Neural progenitor cell (in vitro differentiated cells): ENCODE measurements at places on chromosomes 3 and 15.

DNA sequence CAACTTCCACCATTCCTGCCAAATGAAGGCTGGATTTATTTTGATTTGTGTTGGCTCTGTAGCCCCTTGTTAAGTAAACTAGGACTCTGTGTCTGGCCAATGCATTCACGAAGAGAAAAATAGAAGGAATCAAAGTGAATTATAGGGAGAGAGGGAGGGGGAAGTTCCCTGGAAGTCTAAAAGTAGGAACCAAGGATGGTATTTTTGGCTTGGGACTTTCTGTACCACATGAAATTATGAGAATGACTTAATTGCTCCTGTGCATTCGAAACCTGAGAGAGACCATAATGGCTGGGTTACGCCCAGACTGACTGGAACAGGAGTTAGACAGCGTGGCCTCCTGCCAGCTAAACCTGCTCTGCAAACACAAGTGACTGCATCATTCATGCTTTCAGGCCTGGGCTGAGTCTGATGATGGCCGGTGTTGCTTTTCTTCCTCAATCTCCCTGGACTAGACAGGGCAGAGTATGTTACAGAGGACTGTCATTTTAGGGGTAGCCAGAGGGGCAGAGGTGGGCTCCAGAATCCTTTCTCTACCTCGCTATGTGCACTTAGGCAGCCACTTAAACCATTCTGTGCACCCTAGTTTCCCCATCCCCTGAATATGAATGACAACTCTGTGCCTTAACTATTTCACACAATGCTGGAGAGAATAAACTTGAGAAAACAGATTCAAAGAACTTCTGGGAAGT, 58.9 kb downstream of the MYO1E start:
- DNase-seq, result no peak

- no peak for DNase-seq
Measured at GRCh38 chr15:40952301-40952900, 870 bp upstream of the CHAC1 start.

DNA sequence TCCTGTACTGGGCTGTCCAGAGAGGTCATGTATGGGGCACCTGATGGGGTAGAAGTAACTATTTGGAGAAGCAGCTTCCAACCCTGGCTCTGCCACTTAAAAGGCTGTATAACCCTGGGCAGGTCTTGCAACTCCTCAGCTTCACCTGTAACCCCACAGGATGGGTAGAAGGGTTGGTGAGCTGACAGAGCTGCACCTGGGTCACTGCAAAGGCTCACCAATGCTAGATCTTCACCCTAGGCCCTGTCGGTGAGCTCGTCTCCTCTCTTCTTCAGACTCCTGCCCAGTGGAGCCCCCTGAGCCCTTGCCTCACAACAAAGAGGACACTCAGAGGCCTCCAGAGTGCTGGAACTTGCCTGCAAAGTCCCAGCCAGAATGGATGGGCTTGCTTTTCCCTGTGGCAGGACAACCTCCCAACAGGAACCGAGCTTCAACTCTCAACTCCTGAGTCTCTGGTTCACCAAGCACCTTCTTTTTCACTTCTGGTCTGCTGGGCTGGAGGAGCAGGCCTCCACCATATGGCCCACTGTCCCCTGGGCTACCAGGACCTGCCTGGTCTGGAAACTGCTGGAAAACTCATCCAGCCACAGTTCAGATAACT, 45.9 kb downstream of the XXYLT1 start:
- no peak for DNase-seq

DNA sequence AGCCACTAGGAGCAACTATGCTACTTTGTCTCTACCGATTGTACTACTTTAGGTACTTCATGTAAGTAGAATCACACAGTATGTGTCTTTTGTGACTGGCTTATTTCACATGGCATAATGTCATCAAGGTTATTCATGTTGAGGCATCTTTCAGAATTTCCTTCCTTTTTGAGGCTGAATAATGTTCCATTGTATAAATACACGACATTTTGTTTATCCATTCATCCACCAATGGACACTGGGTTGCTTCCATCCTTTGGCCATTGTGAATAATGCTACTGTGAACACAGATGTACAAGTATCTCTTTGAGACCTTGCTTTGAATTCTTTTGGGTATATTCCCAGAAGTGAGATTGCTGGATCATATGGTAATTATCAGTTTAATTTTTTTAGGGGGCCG, 29.2 kb downstream of the MYO5A start:
- DNase-seq, result no peak

DNA sequence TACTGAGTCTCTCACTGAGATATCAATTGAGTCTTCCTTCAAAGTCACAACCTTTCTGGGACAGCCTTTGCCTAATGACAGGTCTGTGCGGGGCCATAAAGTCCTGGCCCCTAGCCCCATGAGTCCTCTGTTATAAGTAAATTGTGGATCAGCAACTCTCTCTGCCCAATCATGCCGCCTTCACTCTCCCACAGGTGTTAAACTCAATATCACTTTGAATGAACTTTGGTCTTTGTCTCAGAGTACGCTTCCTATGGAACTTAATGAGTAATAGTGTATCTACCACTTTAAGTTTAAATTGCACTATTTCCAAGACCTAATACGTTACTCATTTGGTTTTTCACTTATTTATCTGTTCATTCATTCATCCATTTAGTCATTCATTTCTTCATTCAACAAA, 826.4 kb downstream of the TUSC7 start:
- no peak for DNase-seq

DNA sequence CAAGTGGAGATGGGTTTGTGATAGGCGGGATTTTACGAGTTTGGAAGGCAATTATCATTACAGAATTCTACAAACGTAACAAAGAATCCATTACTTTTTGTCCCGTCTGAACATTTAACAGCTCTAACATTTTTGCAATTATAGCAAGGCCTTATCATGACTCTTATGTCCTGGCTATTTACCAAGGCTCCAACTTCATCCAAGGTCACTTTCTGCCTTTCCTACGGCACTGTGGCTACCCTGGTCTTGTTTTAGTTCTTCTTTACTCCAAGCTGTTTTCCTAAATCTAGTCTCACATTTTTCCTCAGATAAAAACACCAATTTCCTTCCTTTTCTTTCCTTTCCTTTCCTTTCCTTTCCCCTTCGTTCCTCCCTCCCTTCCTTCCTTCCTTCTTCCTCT, 33.5 kb upstream of the GRM7 start:
- no peak for DNase-seq

DNA sequence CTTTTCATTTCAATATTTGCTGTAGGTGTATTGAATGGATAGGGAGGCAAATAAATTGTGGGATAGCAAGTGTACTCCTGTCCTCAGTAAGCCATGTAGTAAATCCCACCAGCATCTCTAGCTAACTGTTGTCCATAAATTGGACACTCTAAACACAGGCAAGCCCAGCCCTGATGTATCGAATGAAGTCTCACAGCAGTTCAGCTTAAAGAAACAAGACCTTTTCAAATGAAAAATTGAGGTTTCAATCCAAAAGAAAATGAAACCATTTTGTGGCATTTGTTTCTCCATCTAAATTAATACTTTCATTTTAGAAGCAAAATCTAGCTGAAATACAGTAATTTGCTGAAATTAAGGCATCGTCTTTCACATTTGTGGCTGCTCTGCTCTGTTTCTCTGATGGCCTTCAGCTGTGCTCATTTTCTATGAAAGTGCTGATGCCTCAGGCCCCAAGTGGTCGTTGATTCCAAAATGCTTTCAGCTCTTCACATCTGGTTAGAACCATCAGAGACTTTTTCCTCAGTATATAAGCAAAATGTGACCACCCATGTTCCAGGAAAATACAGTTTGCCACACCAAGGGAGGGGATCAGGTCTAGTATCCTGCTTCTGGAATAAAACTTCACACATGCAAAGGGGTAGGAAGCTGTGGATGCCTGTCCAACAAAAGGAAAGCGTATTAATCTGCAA, 245.0 kb downstream of the ZMAT3 start:
- DNase-seq, result no peak

GRCh38 chr15:48358229-48359152, 27.3 kb downstream of the DUT start:
- peak; percentile 32 for DNase-seq

- DNase-seq, result peak; percentile 66
Measured at GRCh38 chr3:18134386-18135059, 290.6 kb downstream of the SATB1 start.

- no peak for DNase-seq
Measured at GRCh38 chr3:191328383-191328961, 722 bp upstream of the CCDC50 start.

- no peak for DNase-seq
Measured at GRCh38 chr15:31834654-31835053, 195.7 kb upstream of the CHRNA7 start.

DNA sequence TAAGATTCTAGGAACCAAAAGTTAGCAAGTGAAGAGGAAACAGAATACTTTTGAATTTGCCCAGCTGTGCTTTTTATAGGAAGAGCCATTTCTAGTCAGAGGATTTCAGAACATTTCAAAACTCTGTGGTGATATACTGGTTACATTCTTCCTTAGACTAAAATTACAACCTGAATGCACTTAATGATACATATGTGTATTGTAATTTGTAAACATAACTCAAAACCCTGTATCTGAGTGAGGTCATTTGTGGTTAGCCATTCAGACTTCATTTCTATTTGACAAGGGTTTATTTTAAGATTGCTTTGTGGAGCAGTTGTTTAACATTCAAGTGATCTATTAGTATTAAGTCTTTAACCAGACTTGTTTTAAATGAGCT, 59.4 kb upstream of the TRIM71 start:
- DNase-seq, result no peak

GRCh38 chr15:78859971-78860719, 12.5 kb upstream of the MORF4L1 start:
- DNase-seq, result peak; percentile 88

GRCh38 chr3:15401936-15402335, 25.4 kb downstream of the METTL6 start:
- no peak for DNase-seq

- DNase-seq, result no peak
Measured at GRCh38 chr3:127419641-127420553, 132.1 kb upstream of the PRR20G start.

GRCh38 chr3:143594206-143594605, 254.1 kb downstream of the SLC9A9 start:
- DNase-seq, result no peak

- no peak for DNase-seq
Measured at GRCh38 chr3:59512066-59512465, 462.2 kb upstream of the CFAP20DC start.

GRCh38 chr3:124352149-124352539, 360.2 kb upstream of the ROPN1 start:
- no peak for DNase-seq

GRCh38 chr3:60630953-60631352, 620.3 kb downstream of the FHIT start:
- no peak for DNase-seq

DNA sequence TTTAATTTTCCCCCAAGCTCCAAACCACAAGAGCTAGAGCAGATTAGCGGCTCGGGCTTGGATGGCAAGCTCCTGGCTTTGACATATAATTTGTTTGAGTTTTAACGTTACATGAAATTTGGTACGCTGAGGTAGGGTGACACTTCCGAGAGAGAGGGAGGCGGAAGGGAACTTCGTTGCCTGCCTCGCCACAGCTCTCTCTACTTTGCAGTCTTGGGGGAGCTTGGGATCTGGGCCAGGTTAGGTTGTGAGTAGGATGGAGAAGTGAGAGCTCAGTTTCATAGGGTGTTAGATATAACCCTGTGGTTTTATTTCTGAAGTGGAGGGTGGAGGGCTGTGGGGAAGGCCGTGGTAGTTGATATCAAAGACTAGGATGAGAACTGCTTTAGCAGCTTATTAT, 39.7 kb downstream of the LRTM1 start:
- DNase-seq, result no peak

GRCh38 chr3:5298453-5298852, 110.9 kb downstream of the EDEM1 start:
- no peak for DNase-seq

DNA sequence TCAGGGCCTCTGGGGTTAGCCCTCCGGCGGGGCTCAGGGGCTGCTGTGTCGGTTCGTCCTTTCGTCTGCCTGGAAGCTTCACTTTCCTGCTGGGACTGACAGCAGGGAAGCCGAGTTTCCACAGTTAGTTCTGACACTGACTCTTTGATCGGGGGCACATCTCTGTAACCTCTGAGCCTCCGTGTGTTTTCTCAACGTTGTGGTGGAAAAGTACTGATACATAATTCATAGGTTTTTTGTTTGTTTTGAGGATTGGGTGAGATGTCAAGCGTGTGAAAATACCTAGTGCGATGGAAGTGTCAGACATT, 481 bp downstream of the AP4E1 start:
- peak; percentile 69 for DNase-seq

DNA sequence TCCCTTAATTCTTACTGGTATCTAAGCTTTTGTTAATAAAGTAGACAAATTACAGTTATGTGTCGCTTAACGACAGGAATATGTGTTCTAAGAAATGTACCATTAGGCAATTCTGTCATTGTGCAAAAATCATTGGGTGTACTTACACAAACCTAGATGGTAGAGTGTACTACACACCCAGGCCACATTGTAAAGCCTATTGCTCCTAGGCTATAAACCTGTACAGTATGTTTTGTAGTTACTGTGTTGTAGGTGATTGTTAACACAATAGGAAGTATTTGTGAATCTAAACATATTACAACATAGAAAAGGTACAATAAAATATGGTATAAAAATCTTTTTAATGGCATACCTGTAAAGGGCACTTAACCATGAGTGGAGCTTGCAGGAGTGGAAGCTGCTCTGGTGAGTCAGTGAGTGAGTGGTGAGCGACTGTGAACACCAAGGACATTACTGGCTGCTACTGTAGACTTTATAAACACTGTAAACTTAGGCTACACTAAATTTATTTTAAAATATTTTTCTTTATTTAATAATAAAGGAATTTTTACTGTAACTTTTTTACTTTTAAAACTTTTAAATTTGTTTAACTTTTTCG, 47.4 kb downstream of the FSIP1 start:
- no peak for DNase-seq
